Aorta (tissue), 5 donors: ENCODE measurements at places on chromosomes 5 and 9.

DNA sequence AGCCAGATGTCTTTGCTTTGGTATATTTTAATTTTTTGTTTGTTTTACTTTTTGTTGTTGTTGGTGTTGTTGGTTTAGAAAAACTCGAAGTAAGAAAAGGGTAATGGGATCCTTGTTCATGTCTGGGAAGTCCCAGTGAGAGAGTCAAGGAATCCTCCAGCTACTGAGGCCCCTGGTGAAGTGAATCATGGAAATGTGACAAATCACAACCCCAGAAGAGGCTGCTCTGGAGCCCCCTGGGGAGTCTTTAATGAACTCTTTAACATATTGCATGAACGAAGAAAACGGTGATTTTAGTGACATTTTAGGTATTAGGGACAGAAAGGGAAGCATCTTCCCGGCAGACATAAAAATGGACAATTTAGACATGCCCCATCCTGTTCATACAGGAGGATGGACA is 41.3 kb downstream of the TMEM174 start:
- DNase-seq, result no peak

DNA sequence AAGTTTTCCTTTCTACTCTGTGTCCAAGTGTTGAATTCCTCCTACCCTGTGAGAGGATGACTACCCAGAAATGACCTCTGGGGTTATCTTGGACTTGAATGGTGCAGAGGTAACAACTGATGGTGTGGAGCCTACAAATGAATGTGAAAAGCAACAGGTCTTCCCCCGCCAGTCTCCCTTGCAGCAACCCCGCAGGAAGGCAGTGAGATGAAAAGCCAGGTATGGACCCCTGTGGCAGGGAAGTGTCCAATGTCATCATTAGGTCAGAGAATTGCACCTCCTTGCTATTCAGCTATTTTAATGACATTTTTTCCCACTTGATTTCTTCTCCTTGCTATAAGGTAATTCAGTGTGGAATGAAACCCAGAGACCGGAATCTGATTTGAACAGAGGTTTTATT is 58.5 kb downstream of the MAT2B start:
- no peak for DNase-seq

GRCh38 chr5:148687427-148687826 is 33.1 kb upstream of the HTR4 start:
- no peak for DNase-seq

DNA sequence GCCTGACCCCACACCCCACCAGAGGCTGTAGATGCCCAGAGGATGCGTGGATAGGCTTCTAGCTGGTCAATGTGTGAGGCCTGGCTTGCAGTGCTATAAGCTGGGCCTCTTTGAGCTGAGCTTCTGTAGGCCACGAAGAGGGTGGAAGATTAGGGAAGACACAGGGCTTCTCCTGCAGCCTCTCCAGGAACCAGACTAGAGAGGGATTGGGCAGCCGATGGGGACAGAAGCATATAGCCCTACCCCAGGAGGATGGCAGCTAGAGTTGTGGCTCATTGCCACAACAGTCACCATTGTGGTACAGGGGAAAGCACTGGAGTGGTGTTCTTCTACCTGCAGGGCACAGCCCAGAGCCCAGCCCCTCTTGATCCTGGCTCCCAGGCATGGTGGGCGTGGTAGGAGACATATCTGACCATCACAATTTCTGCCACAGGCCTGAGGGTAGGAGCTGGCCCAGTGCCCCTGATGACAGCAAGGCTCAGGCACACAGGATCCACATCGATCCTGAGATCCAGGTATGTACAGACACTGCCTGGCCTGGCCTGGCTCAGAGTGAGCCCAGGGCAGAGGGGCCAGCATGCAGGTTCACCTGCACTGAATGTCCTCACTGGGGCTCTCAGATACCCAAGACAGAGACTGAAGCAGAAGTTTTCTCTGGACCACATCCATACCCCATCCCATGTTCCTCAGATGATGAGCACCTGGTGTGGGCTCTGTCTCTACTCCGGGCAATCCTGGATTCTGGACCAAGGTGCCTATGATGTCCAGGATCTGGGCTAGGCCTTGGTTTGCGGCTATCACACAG is 8.7 kb downstream of the PDLIM4 start:
- DNase-seq, result peak; percentile 53

DNA sequence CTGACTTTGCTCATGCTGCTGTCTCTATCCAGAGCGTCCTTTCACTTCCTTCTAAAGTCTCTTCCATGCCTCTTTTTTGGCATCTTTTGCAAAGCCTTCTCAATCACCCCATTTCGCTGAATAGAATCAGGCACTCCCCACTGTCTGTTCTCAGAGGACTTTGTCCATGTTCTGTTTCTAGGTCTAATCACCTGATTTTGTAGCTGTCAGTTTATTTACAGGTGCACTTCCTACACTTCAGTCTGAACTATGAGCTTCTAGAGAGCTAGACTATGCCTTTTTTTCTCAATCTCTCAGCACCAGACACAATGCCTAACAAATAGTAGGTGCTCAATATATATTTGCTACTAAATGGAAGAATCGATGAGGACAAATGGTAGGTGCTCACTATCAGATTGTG is 29.9 kb downstream of the TLR4 start:
- DNase-seq, result no peak

DNA sequence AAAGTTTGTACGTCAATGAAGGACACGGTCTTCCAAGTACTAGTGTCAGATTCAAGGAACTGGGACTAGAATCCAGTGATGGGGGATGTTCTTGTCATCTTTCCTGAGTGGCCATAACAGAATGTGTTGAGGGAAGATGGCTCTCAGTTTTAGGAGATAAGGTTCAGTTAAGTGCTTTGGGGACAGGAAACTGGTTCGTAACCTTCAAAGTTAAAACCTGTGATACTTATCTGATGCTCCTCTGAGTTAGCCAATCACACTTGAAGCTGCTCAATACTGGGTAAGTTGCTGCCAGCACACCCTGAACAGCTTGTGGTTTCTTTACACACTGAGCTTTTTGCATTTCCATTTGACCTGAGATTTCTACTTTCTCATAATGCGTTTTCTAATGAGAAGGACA is 64.4 kb downstream of the PIK3R1 start:
- no peak for DNase-seq

DNA sequence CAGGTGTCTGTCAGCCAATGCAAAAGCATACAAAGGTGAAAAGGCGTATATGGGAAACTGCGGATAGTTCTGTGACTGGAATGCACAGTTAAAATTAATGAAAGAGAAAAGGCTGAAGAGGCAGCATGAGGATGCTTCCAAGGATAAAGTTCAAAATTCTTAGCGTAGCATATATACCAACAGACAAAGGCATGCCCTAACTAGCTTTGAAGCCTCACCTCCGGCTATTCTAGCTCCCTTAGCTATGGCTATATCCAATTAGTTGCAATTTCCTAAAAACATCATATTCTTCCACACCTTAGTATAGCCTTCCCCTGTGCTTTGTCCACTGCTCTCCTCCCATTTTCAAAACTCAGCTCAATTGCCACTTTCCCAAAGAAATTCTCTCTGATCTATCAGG is 1.4 kb upstream of the DNAJA1 start:
- DNase-seq, result no peak

DNA sequence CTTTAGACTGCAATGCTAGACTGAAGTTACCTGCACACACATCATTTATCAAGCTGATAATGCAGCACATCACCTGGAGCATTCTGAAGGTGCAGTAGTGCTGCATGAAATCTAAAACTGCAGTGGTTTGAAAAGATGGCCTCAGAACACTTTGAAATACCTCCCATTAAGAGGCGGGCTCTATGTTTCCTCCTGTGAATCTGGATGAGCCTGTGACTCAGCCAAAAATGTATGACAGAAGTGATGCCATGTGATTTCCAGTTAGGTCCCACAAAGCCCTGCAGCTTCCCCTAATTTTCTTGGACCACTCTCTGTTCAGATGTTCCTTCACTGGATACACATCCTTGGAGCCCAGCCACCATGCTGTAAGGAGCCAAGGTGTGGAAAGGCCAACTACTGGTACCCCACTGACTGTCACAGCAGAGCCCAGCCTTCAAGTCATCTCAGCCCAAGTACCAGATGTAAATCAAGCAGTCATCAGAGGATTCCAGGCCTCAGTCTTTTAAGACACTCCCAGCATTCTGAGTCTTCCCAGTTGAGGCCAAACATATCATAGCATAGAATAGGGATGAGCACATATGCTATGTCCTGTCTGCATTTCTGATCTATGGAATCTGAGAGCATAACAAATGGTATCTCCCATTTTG is 27.2 kb upstream of the DEPDC1B start:
- no peak for DNase-seq

DNA sequence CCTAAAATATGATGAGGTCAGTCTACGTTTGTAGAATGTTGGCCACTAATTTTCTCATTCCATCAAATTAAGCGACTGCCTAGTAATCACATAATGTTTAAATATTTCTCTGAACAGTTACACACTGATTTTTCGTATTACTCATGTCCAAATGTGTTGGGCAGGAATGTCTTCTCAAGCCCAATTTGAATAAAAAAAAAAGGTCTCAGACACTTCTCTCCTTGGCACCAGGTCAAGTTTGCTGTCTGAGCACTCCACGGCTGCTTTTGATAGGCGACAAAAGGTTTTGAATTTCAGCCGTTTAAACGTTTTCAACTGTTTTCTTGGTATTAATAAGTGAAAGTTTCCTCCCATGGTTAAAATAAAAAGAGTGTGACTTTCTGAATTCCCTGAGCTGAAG is 542.1 kb downstream of the IRX1 start:
- DNase-seq, result no peak

DNA sequence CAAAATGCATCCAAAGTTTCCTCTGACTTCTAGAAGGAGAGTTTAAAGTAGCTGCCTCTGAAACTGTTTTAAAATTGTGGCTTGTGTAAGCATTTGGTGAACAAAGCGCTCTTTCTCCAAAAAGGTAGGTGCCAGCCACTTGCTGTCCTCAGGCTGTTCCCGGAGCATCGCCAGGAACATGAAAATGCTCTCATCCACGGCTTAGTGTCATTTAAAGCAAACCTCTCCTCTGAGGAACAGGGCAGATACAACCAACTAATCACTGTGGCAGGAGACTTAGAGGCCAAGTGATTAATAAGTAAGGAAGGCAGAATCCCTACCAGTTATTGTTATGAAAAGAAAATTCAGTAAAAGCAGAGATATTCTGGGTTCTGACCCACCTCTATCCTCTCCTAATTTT is 165.6 kb downstream of the DCP2 start:
- DNase-seq, result no peak

DNA sequence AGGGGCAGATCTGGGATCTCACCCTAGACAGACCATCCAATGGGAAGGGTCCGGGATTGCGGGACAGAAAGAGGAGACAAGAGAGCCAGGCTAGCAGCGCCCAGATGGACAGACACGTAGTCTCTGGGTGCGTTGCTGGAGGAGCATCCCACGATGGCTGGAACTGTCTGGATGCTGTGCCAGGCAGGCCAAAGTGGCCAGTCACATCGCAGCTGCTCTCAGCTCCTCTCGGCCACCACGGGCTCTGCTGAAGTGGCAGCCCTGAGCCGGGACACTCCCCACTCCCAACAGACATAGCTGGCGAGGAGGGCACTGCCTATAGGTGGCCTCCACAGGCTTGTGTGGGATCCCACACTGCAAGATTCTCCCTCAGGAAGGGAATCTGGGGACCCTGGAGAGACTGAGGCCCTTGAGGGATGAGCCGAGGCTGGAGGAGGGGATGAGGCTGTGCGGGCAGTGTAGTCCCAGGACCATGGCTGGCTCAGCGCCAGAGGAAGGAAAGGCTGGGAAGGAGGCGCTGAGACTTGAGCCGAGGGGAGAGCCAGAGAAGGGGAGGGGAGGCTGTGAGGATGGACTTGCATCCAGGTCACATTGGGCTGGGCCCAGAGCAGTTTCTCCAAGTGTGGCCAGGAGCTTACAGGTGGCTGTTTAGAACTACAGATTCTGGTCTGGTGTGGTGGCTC is 10.3 kb upstream of the WDR5 start:
- peak; percentile 73 for DNase-seq

GRCh38 chr5:35803191-35803651 is 53.5 kb upstream of the IL7R start:
- no peak for DNase-seq

GRCh38 chr9:2838371-2839000 is 5.4 kb downstream of the PUM3 start:
- no peak for DNase-seq

- DNase-seq, result no peak
Measured at GRCh38 chr5:122137702-122138101, 8.4 kb downstream of the ZNF474 start.

DNA sequence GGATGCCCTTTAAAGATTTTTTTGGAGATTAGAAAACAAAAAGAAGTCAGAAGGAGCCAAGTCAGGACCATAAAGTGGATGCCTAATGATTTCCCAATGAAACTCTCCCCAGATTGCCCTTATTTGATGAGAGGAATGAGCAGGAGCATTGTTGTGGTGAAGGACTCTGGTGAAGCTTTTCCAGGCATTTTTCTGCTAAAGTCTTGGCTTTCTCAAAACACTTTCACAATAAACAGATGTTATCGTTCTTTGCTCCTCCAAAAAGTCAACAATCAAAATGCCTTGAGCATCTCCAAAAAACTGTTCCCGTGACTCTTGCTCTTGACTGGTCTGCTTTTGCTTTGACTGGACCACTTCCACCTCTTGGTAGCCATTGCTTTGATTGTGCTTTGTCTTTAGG is 121.8 kb downstream of the CAAP1 start:
- no peak for DNase-seq

- DNase-seq, result peak; percentile 71
Measured at GRCh38 chr5:94545870-94546625, 72.4 kb downstream of the KIAA0825 start.

GRCh38 chr5:132859889-132860437 is 6.3 kb downstream of the GDF9 start:
- no peak for DNase-seq

DNA sequence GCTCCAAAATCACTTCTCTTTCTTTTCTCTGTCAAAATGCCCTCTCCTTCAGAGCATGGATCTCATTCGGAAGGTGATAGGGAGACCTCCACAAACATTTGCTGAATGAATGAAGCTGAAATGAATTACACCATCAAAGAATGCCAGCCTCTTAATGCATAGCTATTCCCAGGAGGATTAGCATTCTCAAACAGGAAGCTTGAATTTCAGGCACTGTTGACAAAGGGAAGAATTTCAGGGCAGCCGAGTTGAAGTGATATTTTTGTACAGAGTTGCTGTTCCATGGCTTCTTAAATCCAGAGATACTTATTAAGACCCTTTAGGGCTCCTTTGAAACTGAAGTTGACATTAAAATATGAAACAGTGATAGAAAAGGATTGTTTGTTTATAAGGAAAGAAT is 18.8 kb downstream of the HBEGF start:
- DNase-seq, result no peak
